ENCODE measurements at places on chromosomes 1 and 21.

DNA sequence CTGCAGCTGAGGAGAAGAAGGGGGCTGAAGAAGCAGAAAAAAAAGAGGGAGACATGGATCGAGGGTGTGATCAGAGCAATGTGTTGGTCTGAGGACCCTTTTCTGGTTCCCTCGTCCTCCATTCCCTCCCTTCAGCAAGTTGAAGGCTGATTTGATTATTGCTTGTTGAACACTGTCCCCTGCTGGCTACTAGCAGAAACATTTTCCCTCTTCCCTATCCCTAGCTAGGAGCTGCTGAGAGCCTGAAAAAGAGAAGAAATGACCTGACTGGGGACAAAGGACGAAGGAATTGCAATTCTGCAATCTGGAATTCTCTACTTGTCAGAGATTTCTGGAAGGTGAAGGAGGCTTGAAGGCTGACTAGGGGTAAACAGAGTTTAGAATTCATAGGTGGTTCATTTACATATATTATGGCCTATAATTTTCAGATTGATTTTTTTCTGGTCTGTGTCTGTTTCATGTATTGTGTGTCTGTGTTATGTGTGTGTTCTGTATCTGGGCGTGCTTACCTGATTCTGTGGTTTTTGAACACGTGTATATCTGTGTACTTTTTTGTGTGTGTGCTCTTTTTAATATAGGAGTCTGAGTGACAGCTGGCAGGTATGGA, 9.8 kb downstream of the NHLH1 start:
- no peak for DNase-seq

DNA sequence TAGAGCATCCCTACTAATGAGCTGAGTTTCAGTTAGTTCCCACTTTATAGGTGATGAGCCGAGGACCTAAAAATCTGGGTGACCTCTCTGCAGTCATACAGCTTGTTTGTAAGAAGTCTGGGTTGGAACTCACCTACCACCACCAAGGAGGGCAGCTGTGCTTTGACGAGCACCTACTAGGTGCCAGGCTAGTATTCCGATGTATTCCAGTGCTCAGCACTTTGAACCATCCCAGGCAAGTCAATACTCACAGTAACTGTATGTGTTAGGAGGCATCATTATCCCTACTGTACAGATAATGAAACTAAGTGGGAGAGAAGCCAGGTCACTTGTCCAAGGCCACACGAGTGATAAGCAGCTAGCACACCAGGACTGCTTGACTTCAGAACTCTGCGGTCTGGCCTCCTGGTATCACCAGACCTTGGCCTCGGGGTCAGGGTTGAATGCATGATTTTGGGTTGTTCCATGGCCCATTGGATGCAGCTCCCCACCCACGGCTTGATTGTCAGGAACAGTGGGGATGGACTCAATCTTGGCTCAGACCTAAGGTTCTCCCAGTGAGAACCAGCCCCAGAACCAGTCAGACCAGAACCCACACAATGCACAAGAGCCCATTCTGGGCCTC, 20.7 kb downstream of the ECE1 start:
- DNase-seq, result no peak

GRCh38 chr1:238377280-238377919, 486.7 kb upstream of the ZP4 start:
- no peak for DNase-seq

- DNase-seq, result no peak
Measured at GRCh38 chr1:203546274-203546673, 52.3 kb downstream of the OPTC start.

- no peak for DNase-seq
Measured at GRCh38 chr1:99877568-99877967, 27.4 kb downstream of the AGL start.

GRCh38 chr1:185632659-185633423, 101.3 kb upstream of the HMCN1 start:
- no peak for DNase-seq

DNA sequence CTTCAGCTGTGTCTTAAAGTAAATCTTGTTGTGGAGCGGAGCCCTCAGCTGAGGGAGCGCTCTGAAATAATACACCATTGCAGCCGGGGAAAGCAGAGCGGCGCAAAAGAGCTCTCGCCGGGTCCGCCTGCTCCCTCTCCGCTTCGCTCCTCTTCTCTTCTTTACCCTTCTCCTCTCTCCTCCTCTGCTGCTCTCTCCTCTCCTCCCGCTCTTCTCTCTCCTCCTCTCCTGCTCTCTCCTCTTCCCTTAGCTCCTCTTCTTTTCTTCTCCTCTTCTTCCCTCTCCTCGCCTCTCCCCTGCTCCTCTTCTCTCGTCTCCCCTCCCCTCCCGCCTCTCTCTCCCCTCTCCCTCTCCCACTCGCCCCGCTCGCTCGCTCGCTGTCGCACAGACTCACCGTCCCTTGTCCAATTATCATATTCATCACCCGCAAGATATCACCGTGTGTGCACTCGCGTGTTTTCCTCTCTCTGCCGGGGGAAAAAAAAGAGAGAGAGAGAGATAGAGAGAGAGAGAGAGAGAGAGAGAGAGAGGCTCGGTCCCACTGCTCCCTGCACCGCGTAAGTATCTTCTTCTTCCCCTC, at the start of gene PROX1:
Gene PROX1 (plus strand): TSS at position 47 of the 580 bp plus-strand sequence. CDS start 8,563 bp downstream, outside the sequence.
- no peak for DNase-seq

DNA sequence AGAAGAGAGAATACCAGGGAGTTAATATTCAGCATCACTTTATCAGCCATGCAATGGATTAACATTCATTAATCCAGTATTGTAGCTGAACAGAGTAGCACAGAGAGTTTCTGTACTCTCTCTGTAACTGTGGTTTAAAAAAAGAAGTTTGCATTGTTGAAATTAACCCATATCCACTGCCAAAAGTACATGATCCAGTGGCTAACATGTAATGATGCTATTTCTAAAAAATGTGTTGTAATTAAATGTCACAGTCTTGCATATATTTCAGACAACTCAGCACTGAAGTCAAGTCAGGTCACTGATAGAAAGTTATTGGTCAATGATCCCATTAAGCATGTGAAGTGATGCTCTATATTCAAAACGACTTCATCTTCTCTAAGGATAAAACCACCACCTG, 141.3 kb downstream of the NRIP1 start:
- no peak for DNase-seq

GRCh38 chr1:9181176-9181906, 52.4 kb upstream of the GPR157 start:
- peak; percentile 31 for DNase-seq

DNA sequence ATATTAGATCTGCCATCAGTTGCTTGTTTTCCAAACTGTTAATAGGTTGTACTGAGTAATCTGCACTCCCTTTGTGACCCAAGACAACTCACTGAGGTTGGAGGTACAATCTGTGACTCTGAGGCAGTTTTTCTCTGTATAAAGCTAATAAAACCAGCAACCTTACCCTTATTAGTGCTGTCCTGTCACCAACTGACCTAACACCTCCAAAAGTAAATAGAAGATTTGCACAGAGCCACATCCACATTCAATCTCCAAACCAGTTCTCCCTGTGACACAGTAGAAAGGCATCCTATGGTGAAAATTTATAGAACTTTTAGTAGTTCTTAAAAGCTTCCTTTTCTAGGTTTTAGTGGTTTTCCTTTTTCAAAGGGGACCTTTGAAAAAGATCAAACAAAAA, 140.4 kb upstream of the ADGRL2 start:
- DNase-seq, result no peak

- DNase-seq, result no peak
Measured at GRCh38 chr1:65036570-65037051, 70.3 kb upstream of the JAK1 start.

- DNase-seq, result no peak
Measured at GRCh38 chr1:175564723-175565122, 178.7 kb downstream of the TNR start.

DNA sequence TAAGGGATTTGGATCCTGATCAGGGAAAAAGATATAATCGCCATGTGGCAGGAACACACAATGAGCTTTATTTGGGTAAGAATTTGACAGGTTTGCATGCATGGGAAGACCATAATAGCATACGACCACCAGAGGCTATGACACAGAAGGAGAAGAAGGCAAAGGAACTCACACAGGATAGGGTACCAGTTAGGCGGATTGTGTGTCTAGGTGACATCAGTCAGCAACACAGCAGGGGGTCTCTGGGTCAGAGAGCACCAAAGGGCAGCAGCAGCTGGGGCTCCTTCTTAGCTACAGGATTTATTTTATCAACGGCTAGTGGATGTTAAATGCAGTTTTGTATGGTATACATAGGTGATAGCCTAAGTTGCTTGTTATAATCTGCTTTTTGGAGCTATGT, 551.3 kb downstream of the KCNT2 start:
- no peak for DNase-seq

GRCh38 chr1:244231193-244231571, 180.1 kb downstream of the ZBTB18 start:
- no peak for DNase-seq

DNA sequence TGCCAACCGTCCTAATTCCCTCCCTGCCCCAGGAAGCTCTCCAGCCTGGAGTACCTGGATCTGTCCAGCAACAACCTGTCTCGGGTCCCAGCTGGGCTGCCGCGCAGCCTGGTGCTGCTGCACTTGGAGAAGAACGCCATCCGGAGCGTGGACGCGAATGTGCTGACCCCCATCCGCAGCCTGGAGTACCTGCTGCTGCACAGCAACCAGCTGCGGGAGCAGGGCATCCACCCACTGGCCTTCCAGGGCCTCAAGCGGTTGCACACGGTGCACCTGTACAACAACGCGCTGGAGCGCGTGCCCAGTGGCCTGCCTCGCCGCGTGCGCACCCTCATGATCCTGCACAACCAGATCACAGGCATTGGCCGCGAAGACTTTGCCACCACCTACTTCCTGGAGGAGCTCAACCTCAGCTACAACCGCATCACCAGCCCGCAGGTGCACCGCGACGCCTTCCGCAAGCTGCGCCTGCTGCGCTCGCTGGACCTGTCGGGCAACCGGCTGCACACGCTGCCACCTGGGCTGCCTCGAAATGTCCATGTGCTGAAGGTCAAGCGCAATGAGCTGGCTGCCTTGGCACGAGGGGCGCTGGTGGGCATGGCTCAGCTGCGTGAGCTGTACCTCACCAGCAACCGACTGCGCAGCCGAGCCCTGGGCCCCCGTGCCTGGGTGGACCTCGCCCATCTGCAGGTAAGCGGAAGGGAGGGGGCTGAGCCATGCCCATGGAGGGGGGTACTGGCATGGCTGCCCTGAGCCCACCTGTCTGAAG, 16.5 kb downstream of the PODN start:
- DNase-seq, result no peak

GRCh38 chr1:40899230-40899870, 37.2 kb upstream of the CITED4 start:
- DNase-seq, result no peak

DNA sequence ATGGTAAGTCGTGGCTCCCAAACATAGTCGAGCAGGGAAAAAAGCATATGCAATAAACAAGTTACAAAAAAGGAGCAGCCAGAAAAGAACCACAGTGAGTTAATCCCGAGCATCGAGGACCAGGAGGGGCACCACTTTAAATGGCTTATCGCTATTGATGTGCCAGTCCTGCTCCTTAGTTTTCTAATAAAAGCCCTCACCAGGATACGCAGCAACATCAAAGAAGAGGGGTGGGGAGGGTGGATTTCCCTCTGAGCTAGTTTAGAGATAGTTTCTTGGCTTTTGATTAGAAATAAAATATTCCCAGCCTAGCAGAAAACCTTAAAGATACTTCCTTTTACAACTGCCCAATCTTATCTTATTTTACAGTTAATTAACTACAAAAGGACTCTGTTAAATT, 170.4 kb downstream of the GABPA start:
- DNase-seq, result no peak

DNA sequence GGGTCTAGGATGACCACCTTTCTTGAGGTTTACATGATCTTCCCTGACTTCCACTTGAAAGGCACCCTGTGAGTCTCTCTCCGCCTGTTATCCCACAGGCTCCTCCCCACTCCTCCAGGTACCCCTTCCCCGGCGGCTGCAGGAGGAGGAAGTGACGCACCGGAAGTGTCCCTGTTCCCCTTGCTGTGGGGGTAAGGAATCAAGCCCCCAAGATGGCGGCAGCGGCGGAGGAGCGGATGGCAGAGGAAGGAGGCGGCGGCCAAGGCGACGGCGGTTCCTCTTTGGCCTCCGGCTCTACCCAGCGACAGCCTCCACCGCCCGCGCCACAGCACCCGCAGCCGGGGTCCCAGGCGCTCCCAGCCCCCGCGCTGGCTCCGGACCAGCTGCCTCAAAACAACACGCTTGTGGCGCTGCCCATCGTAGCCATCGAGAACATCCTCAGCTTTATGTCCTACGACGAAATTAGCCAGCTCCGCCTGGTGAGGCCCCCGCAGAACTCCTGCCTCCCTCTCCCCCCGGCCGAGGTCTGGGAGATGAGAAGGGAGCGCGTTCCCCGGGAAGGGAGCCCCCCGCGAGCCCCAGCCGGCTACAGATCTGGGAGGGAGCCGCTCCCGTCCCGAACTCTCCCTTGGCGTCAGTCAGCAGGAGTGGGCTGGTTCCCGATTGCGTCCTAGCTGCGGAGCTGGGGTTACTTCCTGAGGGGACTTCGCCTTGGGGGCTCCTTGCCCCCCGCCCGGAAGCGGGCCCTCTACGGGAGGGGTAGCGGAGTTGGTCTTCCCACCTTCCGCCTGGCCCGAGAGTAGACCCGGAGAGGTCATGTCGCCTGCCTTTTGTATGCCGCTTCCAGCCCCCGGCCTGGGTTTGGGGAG, at the start of gene FBXO28:
Gene FBXO28 (plus strand): TSS at position 194 of the 869 bp plus-strand sequence. CDS start 19 bp downstream, at position 213.
- peak; percentile 82 for DNase-seq

DNA sequence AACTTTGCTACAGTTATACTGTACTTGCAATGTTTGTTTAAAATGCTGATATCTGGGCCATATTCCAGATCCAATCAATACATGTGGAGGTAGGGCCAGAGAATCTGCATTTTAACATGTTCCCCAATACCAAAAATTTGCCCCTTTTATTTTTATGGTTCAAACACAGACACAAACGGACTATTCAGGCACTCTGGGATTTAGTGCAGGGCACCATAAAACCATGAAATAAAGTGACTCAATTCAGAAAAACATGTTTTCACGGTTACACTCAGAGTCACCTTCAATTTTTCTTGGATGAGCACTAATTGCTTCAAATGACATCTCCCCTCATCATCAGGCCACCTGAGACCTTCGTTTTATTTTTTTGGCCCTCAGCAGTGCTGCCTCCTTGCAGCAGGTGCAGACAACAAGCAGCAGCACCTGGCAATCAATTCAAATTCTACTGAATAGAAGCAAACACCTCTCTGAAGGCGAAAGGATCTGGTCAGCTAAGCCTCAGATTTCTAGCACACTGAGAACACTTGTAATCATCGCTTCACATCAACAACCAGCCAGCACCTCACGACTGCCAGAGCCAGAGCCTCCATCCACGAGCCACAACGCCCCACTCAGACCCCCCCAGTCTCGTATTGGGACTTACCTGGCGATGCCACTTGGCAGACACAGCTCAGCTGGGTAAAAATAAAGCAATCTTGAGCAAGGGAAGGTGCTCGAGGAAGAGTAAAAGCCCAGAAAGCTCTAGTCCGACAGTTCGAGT, 1.1 kb downstream of the ERO1B start:
- no peak for DNase-seq
